Bronchial epithelial cell (primary cell): ENCODE measurements at places on chromosomes 2 and 18. TPM values are rescaled to one million over a fixed set of nuclear protein-coding genes. Genes with fewer than 3 reads are reported as not detected.

Gene FAM161A
- 0.53 and 0.90 TPM in 2 replicates for total RNA-seq

Gene ANO7
- total RNA-seq = under 0.01 and 0.13 TPM in 2 replicates

Gene OTOS
- total RNA-seq = not detected in 2 replicates

Gene AGAP1
- 17.9 and 22.4 TPM in 2 replicates for total RNA-seq

Gene KCNJ13
- not detected in 2 replicates for total RNA-seq

Gene SKA1
- total RNA-seq = 0.26 and 0.51 TPM in 2 replicates

Gene GLI2
- under 0.01 and 0.26 TPM in 2 replicates for total RNA-seq

Gene CNGA3
- under 0.01 TPM in 1 of 2 replicates, not detected in the other for total RNA-seq

Gene ALPI
- total RNA-seq = not detected in 2 replicates

GRCh38 chr2:213238753-213239495, 45.3 kb upstream of the SPAG16 start:
- peak; percentile 80 for DNase-seq

DNA sequence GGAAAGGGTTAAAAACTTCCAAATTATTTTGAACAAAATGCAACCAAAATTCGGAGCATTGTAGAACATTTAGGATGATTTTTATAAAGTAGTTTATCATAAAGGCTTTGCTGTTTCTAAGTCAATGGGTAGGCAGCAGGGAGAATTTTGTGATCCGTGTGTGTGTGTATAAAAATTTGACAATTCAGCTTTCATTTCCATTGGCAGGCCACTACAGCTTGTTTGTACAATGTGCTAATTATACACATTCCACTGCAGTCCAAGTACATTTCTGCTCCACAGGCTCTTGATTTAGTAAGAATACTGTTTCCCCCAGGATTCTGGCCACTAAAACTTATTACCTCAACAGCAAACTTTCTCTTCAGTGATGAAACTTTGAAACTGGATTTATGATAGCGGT, 71.8 kb upstream of the LTBP1 start:
- DNase-seq = no peak

DNA sequence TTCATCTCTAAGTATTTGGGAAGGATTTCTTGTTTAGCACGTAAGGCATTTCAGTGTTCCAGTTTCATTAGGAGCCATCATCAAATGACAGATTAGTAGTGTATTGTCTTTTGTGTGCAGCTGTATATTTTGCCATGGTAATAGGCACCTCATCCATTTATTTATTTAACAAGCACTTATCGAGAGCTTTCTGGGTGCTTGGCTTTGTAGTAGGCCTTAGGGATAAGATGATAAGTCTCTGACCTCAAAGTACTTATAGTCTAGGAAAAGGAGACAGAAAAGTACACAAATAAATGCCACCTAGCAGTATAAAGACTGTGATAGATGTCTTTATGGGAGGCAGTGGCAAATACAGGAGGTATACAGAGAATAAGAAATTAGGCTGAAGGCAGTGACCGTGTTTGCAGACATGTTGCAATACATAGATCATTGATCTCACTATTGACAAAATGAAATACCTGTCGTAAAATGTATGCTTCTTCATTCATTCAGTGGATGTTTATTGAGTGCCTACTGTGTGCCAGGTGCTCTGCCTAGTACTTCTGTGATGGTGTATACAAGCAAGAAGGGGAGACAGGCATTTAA, 265.9 kb downstream of the SETBP1 start:
- no peak for DNase-seq

DNA sequence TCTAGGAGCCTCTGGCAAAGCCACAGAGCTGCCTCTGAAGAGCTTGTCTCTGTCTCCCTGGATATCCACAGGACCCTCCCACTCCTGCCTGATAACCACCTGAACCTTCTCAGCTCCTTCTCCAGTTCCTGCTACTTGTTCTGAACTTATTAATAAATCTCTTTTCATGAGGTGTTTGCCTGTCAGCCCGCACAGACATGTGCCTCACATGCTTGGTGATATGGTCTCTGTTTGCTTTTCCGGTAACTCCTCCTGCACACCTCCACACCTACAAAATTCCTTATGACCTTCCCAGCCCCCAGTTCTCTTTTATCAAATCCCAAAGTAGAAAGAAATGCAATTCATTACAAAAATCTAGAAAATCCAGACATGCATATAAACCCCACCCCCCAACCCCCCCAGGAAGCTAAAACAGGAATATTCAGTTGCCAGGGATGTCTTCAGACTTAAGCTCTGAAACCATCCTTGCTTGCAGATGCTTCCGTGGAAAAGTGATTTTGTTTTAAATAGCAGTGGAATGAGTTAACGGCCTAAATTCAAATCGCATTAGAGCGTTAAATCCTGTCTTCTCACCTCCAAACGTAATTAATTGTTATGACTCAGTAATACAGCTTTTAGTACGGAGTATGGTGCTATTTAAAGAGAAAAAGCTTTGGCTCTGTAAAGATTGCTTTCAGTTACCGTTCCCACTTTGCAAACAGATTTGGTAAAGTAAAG, 2.1 kb upstream of the PID1 start:
- peak; percentile 28 for DNase-seq

DNA sequence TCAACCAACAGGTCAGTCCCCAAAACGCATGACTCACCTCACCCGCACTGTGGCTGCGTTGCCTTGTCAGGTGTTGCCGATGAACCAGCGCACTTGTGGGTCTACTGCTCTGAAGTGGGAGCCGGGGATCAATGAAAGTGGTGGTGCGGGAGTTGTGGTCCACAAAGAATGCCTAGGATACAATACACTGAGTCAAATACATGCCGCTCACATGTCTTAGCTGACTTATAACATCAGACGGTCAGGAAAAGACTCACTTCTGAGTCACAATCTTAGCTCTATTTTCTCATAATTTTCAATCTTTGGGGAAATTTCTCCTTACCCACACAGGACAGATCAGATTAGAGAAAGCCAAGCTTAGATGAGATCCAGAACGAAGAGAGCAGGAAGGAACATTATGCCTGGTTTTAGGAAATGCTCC, 107.1 kb upstream of the STK17B start:
- peak; percentile 72 for DNase-seq

DNA sequence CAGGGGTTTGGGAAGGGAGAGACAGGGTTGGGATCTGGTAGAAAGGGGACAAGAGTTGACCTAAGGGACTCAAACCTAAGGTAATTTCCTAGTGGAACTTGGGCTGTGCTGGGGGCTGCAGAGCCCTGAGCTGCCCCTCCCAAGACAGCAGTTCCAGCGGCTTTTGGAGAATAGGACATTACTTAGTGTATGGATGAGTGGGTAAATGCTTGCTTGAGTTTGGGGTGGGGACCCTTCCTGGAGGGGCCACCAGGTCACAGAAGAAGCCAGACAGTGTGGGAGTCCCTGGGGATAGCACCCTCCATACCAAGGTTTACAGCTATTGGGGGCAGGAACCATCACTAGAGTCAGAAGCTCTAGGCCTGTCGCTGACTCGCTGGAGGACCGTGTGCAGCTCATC, 111.5 kb downstream of the CAPN13 start:
- no peak for DNase-seq

DNA sequence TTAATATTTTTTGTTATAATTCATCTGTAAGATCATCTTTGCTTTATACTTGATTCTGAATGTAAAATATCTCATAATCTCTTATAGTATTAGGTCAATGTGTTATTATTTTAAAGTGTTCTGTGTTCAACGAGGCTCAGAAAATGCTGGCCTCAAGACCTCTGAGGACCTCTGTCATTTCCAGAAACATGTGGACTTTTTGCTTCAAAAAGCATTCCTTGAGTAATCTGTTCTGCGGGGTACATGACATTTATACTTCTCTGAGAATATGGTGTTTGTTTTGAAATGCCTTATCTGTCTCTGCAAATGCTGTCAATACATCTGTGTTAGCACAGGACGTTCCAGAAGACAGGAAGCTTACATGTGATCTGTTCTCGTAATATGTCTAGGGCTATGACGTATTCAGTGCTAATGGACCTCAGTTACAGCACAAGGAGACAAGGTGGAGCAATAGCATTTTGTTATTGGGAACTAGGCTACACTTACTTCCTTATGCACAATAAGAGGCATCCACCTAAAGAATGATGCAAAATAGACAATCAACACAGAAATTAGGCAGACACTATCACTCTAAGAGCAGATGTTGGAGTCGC, 37.6 kb upstream of the IL1RL1 start:
- DNase-seq = no peak

- DNase-seq = peak; percentile 86
These were observed 150.6 kb downstream of the RIF1 start for GRCh38 chr2:151560289-151560688.

DNA sequence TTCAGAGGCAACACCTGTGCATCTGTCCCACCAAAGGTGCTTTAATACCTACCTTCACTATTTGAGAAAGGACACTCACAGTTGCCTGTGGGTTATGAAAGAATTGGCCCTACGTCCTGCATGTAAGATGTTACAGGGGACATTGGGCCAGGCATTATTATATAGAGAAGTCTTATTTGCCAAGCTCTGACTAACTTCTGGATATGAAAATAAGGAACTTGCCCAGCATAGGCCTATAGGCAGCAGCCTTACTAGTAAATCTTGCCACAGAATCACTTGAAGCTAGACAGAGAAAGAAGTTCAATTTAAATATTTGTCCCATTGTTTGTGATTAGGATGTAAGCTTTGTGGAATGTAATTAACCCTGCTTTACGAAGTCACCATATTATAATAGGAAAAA, 41.7 kb downstream of the NLRC4 start:
- no peak for DNase-seq

- DNase-seq = no peak
These were observed 17.0 kb downstream of the SH3BP4 start for GRCh38 chr2:234968631-234969305.

DNA sequence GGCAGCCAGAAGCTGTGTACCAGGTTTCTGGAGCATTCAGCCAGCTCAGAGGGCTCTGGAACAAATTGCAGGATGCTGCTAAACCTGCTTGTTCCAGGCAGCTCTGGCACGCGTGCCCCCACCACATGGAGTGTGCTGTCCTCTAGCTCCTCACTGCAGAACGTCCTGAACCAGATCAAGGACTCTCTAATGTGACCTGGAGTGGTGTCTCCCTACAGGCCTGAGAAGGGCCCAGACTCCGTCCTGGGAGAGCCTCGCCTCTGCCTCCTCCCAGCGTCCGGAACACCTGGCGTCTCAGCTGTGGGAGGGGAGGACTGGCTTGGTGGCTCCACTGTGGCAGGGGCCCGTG, 115.6 kb upstream of the GPC1 start:
- DNase-seq = peak; percentile 40

GRCh38 chr2:33433279-33434235, 42.9 kb upstream of the RASGRP3 start:
- no peak for DNase-seq

- peak; percentile 73 for DNase-seq
These were observed 105.4 kb upstream of the FAM110C start for GRCh38 chr2:151553-152334.

GRCh38 chr18:39389800-39390379, 1824.3 kb upstream of the CELF4 start:
- no peak for DNase-seq

GRCh38 chr18:34018336-34018735, 206.4 kb downstream of the NOL4 start:
- no peak for DNase-seq

DNA sequence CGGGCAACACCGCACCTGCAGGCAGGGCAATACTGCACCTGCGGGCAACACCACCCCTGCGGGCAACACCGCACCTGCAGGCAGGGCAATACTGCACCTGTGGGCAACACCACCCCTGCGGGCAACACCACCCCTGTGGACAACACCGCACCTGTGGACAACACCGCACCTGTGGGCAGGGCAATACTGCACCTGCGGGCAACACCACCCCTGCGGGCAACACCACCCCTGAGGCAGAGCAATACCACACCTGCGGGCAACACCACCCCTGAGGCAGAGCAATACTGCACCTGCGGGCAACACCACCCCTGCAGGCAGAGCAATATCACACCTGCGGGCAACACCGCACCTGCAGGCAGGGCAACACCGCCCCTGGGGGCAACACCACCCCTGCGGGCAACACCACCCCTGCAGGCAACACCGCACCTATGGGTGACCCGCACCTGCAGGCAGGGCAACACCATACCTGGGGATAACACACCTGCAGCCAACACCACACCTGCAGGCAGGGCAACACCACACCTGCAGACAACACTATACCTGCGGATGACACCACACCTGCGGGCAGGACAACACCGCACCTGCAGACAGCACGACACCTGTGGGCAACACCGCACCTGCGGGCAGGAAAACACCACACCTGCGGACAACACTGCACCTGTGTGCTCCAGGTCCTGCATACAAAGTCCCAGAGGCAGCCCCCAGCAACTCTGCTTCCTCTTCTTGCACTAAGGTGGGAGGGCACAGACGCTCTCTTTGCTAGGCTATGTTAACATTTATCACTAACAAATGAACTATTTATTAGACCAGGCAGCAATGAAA, 57.7 kb downstream of the EIPR1 start:
- DNase-seq = no peak

DNA sequence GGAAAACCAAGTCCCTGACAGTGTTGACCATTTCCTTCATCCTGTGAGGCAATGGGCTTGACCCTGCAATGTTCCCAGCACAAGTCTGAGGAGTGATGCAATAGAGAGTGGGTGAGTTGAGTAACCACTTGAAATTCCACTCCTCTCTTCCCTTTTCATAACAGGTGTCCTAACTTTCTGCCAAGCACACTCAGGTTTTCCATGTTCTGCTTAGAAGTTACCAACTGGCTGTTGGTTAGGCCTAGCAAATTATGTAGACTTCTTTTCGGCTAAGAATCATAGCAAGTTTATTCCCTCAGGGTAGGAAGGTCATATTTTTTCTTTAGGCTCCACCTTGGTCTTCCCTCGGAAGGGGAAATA, 11.5 kb downstream of the GNLY start:
- DNase-seq = peak; percentile 98

DNA sequence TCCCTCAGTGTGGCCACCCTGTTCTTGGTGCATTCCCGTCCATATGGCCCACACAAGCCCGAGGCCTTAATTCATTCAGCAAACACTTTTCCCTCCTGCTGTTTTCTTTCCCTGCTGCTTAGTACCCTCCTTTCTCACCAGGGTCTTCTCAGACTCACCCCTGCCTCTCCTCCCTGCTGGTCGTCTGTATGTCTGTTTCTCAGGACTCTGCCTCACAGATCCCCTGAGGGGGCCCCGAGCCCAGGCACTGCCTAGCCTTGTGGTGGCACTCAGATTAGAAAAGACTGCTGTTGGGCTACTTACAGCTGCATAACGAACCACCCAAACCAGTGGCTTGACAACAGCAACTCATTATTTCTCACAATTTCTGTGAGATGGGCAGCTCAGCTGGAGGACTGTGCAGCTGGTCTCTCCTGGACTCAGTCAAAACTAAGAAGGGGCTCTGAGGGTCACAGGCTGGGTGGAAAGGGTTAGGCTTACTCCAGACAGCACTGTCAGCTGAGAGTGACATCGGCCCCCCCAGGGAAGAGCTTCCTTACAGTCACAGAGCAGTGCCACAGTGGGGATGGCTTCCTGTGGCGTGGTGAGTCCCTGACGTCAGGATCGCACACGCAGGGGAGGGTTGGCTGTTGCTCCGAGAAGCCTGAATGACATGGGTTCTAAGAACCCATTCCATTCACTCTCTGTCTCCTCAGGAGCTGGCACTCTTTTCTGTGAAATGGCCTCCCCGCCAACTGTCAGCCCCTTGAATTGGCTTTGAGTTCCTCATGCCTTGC, 139.0 kb downstream of the UXS1 start:
- no peak for DNase-seq
